ENCODE measurements at places on chromosomes 1 and 21. TPM values are rescaled to one million over a fixed set of nuclear protein-coding genes. Genes with fewer than 3 reads are reported as not detected.

DNA sequence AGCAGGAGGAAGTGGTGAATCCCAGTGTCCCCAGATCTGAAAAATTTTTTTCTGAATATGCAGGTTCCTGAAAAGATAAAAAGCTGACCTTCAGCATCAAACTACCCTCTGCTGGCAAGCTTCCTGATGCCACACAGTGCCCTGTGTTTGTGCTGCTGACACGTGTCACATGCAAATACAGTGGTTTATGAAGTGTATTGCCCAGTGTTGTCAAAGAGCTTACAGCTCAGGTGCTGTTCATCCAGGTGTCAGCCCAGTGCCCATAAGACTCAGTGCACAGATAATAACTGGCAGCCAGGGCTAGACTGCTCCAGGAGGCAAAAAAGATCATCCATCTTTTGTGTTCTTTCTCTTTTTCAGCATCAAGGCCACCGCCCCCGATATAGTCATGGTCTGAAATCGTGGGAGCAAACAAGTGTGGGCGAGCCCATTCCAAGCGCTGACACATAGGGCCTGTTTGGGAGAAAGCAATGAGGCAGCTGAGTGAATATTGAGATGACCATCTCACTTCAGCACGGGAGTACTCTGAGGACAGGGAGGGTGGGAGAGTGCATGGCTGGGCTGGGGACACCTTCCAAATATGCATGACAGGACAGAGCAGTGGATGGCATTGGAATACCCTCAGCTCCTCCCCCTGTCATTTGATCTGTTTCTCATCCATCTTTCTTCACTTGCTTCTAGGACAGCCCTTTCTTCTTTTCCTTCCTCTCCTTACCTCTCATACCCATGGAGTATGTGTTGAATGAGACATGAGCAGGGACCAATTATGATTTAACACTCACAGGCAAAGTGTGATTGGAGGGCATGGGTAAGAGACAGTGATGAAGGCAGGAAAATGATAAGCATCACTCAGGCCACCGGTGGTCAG lies 6.4 kb upstream of the KCNK1 start:
- DNase-seq: no peak

GRCh38 chr1:52153898-52154297 lies 12.0 kb downstream of the ZFYVE9 start:
- no peak for DNase-seq

DNA sequence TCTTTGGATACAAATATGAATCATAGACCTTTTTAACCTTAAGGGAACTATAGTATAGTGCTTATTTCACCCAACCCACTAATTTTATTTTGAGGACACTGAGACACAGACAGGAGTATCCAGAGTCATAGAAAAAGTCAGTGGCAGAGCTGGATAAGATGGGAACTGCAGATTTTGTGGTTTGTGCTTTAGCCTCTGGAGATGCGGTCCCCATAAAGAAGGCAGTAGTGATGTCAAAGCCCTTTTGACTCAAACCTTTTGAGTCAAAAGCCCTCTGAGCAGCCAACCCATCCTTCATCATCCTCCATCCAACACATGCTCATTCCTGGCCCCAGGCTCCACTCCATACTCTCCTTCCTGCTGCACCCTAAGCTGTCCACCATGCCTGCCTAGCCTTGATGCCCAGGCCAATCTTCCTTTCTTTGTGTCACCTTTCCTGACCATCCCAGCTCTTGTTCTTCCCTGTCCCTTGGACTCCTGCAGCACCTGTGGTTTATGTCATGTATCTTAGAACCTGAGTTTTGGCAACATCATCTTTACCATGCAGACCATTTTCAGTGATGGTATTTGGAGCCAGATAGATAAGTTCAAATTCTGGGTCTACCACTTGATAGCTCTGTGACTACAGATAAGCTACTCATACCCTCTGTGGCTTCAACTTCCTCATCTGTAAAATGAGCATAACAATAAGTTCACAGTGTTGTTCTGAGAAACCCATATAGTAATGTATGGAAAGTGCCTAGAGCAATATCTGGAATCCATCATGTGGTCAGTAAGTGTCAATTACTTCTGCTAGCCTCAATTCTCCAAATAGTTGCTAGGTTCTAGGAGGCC lies 20.1 kb downstream of the SLAMF1 start:
- DNase-seq: no peak

DNA sequence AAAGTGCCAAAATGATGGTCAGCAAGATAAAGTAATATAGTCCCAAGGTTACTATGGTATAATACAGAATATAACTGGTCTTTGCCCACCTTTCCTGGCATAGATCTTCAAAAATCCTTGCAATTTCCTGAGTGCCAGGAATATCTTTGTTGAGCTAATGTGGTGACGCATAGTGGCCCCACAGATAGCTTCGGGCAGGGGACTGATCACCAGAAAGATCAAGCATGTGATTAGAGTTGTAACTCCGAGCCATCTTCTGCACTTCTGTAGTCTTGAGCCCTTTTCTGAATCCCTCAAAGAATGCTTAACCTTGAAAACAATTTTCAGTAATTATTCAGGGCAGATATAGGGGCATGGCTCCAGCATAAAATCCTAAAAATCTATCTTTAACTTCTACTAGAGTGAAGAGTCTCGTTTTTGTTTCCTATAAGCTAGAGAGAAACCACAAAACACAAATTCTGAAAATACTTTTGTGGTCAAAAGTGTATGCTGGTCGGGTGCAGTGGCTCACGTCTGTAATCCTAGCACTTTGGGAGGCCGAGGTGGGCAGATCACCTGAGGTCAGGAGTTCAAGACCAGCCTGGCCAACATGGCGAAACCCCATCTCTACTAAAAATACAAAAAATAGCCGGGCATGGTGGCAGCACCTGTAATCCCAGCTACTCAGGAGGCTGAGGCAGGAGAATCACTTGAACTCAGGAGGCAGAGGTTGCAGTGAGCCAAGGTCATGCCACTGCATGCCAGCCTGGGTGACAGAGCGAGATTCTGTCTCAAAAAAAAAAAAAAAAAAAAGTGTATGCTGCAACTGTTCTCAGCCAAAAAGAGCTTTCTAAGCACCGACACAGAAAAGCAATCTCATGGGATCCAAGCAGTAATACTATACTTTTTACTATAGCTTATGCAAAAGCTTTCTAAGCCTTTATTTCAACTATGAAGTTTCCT lies 62.8 kb downstream of the NVL start:
- no peak for DNase-seq

GRCh38 chr1:224237119-224237881 lies 54.3 kb downstream of the DEGS1 start:
- DNase-seq: no peak

DNA sequence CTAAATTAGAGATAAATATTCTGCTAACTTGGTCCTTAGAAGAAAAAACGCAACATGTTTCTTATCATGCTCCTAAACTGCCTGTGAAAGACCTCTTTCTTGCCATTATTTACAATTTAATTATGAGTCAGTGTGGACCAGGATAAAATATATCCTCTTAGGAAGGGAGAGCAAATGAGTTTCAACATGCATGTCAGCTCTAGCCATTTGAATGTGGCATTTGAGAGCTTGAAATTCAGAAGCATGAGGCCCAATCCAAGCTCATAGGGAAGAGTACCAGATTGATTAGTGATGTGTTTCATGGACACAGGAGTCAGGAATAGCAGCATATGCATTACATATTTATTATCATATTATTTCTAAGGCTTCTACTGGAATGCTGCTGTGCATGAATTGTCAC lies 39.3 kb downstream of the TBX15 start:
- no peak for DNase-seq

GRCh38 chr1:53837924-53838653 lies at the start of gene NDC1:
Gene NDC1, minus strand, starts transcription at chr1:53838296. Its CDS starts 35 bp downstream, at chr1:53838261.
- peak; percentile 98 for DNase-seq

- DNase-seq: no peak
These were observed 22.5 kb downstream of the CFAP74 start for GRCh38 chr1:1981142-1981500.

GRCh38 chr1:151892190-151892589 lies 17.1 kb downstream of the THEM4 start:
- DNase-seq: no peak

GRCh38 chr1:206921772-206922265 lies at the start of gene FCMR:
Gene FCMR, minus strand, starts transcription at chr1:206921941. Its CDS starts 87 bp downstream, at chr1:206921854.
- no peak for DNase-seq

GRCh38 chr1:51622455-51622913 lies 5.6 kb downstream of the OSBPL9 start:
- DNase-seq: peak; percentile 86

GRCh38 chr1:28518745-28519341 lies 13.0 kb downstream of the RCC1 start:
- no peak for DNase-seq

Gene CCDC185
- not detected for total RNA-seq

Gene MX2
- total RNA-seq: 1.6 TPM

Gene CDK18
- 93.1 TPM for total RNA-seq

Gene AADACL4
- total RNA-seq: not detected

All from endodermal cell (in vitro differentiated cells).